Activated B cell treated with CpG ODN at 0.5 μM for 24 hours (primary cell): ENCODE measurements at places on chromosomes 3 and 15.

- DNase-seq = no peak
Measured at GRCh38 chr3:61926923-61927322, 365.6 kb downstream of the PTPRG start.

DNA sequence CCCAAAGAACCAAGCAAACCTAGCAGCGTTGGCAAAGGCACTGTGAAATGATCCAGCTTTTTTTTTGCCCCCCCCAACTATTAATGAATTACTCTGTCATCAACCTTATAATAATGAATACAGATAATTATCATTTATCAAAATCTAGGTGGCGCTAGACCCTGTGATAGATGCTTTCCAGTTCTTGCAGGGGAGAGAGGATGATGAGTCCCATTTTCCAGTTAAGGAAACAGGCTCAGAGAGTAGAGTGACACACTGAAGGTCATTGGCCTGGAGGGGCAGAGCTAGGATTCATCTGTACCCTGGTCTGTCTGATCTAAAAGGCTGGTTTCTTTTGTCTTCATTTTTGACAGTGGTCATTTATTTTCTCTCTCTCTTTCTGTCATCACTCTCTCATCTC lies 5.0 kb downstream of the ACOX2 start:
- DNase-seq = no peak

DNA sequence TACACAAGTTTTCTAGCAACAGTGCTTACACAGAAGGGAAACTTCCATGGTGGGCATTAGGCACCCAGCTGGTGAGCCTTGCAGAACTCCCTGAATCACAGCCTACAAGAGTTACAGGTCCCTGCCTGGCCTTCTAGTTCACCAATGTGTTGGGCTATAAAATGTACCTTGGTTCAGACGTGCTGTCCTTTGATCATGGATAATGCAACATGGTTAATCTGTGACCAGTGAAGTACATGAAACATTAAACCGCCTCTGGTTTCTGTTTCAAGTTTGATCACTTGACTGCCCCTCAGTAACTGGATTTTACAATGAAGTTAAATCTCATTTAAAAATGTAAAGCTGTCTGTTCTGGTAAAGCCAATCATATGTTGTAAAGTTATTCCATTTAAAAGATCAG lies 51.8 kb downstream of the FMN1 start:
- DNase-seq = no peak

DNA sequence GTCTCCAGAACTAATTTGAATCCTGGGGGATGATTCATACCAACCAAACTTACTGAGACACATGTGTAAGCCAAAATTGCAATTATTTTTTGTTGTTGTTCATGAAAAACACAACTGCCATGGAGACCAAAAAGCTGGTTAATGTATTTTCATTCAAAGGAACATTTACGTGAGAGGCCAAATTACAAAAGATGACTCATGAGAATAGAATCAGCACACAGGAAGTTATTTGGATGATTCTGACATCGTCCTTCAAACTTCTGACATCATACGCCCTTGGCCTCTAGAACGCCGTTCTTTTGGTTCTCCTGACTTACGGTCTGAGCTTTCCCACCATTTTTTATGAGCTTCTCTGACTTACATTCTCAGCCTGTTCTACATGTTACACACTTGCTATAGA lies 3.0 kb upstream of the ZNF280D start:
- DNase-seq = no peak

- DNase-seq = no peak
Measured at GRCh38 chr15:64051407-64052259, 5.3 kb upstream of the DAPK2 start.

- DNase-seq = no peak
Measured at GRCh38 chr15:88949734-88950400, 36.7 kb upstream of the MFGE8 start.

DNA sequence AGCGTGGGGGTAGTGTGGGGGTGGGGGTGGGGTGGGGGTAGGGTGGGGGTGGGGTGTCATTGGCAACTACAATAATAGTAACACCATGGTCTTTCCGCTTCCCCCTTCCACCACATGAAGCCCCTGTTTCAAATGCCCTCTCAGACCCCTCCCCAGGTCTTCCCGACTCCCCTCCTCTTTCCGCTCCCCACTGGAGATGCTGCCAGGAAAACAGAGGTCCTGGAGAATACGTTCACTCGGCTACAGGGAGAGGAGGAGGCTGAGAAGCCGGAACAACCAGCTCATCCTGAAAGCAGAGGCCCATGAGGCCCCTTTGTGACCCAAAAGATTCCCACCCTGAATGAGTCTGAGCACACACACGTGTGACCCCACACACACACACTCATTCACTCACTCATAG lies 75.4 kb downstream of the CPN2 start:
- DNase-seq = no peak

DNA sequence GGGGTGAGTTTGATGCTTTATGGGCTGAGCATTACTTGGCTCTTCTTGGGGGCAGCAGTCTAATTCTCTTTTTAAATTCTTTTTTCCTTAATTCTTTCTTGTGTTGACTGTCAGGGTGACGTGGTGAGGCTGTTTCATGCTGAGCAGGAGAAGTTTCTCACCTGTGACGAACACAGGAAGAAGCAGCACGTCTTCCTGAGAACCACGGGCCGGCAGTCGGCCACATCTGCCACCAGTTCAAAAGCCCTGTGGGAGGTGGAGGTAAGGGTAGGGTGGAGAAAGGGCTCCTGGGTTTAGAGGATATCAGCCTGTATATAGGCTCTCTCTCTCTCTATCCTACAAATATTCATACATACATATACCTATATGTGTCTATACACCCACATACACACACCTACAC lies 152.3 kb downstream of the ITPR1 start:
- no peak for DNase-seq

DNA sequence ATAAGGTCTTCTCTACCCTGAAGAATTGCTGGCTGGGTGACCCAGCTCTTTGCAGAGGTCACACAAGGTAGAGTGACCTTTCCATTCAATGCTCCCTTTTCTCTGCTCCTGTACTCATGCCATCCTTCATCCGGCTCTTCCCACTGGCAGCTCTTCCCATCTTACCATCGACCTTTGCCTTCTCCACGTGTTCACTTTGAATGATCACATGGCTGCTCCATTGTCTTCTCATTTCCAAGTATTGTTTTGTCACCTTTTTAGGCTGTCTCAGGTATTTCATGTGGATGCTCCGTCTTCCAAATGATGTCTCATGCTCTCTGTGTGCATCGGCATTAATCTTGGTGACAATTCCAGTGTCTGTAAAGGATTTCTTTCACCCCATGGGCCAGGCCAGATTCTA lies 76.6 kb upstream of the ONECUT1 start:
- DNase-seq = no peak

DNA sequence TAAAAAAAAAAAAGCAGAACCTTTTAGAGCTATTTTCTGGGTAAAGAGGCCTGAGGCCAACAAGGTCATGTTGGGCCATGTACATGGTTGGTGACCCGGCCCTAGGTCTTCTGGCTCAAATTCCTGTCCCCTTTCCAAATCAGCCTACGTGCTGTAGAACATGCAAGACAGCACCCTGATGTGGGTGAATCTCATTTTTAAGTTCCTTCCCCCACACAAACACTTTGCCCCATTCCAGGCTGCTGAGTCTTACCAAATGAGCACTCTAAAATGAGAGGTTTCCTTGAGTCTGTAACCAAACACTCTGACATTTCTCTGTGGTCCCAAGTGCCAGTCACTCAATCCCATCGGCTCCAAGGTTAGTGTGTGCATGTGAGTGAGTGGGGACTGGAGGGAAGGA lies 9.4 kb downstream of the BCL6 start:
- no peak for DNase-seq

DNA sequence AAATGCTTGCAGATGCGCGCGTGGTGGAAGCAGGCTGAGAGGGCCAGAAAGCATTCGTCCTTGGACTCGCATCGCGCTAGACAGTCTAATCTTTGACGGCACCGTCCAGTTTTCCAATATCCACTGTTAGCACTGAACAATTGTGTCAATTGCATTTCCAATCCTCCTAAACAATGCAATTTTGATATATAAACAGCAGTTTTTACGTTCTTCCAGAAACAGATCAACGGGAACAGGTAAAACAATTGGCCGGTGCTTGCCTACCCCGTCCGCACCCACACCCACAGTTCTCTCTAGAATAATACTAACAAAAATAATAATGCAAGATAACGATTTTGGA lies 17.2 kb downstream of the CPN2 start:
- DNase-seq = no peak

DNA sequence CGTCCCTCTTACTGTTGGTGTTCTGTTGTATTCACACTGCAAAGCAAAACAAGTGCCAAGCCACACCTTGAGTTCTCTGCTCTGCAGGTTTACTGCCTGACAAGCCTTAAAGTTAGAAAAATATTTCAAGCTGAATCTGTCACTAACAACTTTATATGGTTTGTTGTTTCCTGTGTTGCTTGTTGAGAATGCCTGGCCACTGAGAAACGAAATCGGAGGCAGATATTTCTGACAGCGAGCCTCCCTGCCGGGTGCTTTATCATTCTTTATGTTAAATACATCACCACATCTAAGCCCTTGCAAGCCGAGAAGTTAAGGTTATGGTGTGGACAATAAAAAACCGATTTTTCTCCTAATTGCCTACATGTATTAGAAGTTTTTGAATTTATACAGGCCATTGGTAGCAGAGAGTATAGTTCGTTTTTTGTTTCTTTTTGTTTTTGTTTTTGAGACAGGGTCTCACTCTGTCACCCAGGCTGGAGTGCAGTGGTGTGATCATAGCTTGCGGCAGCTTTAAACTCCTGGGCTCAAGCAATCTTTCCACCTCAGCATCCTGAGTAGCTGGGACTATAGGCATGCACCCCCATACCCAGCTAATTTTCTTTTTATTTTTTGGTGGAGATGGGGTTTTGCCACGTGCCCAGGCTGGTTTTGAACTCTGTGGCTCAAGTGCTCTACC lies 188.4 kb upstream of the ICE2 start:
- DNase-seq = no peak

GRCh38 chr15:23039917-23040281 lies 530 bp upstream of the TUBGCP5 start:
- no peak for DNase-seq

- DNase-seq = no peak
Measured at GRCh38 chr15:62128916-62129315, 36.2 kb downstream of the C2CD4B start.

- DNase-seq = no peak
Measured at GRCh38 chr3:106206146-106206545, 337.3 kb upstream of the CBLB start.
